ENCODE measurements at places on chromosomes 1 and 21.
A peak's percentile ranks its signal among the peaks of the same experiment; 100 is the strongest.

DNA sequence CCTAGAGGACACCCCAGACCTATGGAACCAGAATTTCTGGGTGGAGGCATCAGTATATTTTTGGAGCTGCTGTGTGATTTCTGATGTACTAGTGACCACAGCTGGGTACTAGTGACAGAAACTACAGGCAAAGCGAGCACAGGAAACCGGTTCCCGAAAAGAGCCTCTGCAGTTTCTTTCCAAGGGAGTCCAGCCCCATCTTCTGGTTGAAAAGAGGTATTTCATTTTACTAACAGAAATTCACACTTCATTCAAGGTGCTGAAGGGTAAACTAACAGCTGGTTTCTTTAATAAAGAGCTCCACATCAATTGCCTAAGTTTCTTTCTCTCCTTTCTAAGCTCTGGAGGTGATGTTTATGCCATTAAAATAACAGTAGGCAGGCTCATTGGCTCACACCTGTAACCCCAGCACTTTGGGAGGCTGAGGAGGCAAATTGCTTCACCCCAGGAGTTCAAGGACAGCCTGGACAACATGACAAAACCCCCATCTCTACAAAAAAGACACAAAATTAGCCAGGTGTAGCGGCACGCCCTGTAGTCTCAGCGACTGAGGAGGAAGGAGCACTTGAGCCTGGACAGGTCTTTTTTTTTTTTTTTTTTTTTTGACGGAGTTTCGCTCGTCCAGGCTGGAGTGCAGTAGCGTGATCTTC is 22.0 kb downstream of the THAP3 start:
- DNase-seq: peak; percentile 26

- no peak for DNase-seq
These were observed 50.1 kb upstream of the ECE1 start for GRCh38 chr1:21340230-21340945.

DNA sequence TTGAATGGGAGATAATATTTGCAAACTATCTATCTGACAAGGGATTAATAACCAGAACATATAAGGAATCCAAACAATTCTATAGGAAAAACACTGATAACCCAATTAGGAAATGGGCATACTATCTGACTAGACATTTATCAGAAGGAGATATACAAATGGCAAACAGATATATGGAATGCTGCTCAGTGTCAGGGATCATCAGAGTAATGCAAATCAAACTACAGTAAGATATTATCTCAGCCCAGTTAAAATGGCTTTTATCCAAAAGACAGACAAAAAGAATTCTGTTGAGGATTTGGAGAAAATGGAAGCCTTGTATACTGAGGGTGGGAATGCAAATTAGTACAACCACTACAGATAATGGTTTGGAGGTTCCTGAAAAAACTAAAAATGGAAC is 758.0 kb upstream of the B3GALT2 start:
- DNase-seq: peak; percentile 68

GRCh38 chr21:42097860-42098454 is 26.8 kb downstream of the UMODL1 start:
- peak; percentile 95 for DNase-seq

DNA sequence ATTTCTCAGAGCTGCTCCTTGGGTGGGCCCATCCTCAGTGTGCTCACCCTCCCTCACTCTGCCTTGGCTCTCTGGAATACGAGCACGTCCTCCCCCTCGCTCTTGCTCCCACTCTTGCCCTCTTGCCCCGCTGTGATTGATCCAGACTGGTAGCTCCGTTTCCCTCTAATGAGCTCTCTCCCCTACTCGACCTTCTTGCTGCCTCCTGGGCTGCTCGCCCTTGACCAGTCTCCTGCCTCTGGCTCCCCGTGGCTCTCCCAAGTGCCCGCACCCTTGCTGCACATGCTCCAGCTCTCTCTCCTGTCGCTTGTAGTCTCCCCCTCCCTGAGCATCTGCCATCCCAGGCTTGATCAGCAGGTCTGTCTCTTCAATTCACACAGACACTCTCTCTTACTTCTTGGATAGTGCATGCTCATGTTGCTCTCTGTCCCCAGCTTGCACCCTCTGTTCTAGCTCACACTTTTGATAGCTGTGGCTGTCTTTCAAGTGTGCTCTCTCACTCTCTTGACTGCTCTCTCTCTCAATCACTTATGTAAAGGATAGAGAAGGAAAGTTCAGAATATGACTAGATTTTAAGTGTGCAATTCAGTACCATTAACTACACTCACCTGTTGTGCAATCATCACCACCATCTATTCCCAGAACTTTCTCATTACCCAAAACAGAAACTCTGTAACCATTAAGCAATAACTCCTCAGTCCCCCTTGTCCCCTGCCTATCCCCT is 51.1 kb downstream of the PHC2 start:
- no peak for DNase-seq

DNA sequence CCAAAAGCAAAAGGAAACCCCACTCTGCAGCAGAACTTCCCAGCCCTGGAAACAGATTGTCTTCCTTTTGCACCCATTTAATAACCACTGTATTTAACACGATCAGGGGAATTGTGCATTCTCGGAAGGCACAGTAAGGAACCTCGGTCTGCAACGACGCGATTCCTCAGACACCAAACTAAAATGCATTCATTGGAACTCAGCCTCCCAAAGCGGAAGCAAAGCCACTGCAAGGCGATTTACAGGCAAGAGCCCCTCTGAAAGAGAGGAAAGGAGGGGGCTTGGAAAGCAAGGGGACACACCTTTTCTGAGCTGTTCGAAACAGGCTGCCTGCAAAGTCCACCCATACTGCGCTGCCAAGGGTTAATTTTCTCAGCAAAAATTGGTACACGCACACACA is 297.7 kb downstream of the OMA1 start:
- DNase-seq: no peak

DNA sequence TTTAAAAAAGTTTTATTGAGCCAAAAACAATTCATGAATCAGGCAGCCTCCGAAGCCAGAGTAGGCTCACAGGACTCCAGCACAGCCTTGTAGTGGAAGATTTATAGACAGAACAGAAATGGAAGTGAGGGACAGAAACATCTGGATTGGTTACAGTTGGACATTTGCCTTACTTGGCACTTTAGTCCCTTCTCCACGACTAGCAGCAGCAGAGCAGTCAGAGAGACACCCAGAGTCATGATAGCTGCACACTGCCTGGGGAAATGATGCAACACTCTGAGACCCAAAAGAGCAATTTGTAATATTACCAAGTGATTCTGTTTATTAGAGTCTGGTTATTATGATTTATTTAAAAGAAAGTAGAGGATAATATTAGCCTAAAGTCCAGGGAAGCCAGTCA is 72.2 kb upstream of the KRTAP11-1 start:
- DNase-seq: no peak

GRCh38 chr1:7263021-7263960 is 478.0 kb downstream of the CAMTA1 start:
- no peak for DNase-seq

DNA sequence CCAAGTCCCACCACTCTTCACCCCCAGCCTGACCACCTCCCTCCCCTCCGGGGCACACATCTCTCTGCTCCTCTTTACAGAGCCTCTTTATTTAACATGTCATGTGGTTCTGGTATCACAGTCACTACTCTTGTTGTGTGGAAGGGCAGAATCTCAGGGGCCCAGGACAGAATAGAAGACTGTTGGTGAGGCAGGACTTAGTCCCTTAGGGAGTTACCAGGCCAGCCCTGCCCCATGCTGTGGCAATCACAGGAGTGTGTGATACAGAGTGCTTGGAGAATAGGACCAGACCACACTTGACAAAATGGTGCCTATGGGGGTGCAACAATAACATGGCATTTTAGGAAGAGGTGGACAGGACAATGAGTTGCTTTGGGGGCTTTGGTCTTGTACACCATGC is 43.0 kb upstream of the CRNN start:
- DNase-seq: peak; percentile 46

DNA sequence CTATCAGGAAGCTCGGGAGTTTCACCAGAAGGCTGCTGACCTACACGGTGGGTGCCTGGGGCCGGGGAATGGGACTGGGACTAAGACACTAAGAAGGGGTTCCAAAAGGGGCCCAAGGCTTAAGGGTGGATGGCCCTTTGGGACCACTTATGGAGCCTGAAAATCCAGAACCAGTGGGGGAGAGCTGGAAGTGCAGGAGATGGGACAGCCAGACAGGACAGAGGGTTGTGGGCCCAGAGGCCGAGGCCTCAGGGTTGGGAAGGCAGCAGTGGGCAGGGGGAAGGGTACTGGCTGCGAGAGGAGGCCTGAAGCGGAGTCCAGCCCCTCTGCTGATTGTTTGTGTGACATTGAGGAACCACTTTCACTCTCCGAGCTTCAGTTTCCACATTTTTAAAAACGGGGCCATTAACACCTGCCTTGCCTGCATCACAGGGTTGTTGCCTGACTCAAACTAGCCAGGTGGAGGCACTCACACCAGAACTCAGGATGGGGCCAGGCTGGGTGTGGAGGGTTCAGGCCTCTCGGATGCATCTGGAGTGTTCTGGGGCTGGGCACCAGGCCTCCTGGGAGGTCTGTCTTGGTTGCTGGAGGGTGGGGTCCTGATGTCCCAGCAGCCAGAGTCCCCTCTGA is 3.0 kb downstream of the TTC24 start:
- DNase-seq: no peak

DNA sequence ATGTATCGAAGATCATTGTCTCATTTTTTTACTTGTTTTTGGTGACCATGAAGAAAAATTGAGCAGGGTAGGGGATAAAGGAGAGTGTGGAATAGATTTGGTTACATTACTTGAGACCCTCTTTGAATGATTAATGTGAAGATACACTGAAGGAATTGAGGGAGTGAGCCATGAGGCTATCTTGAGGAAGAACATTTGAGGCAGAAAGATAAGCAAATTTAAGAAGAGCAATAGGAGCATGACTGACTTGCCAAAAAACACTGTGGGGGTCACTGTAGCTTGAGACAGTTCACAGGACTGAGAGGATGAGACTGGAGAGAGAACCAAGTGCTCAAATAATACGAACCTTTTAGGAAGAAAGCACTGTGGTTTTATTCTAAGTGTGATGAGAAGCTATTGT is 43.1 kb upstream of the PTPRC start:
- no peak for DNase-seq

DNA sequence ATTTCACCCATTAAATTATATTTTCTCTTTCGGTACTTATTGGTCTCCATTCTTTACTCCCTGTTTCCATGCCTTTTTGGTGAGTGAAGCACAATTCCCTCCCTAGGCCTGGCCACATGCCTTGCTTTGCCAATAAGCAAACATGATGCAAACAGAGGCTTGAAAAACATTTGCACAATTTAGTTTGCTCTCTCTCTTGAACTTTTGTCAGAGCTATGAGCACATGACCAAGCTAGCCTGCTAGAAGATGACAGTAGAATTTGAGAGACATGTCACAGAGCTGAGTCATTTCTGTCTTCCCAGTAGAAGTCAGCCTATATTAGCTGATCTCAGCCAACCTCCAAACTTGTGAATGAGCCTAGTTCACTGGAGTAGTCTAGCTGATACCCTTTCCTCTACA is 24.6 kb downstream of the ANGPTL3 start:
- peak; percentile 87 for DNase-seq

- DNase-seq: peak; percentile 37
These were observed 110.4 kb downstream of the SYT2 start for GRCh38 chr1:202599669-202600431.

DNA sequence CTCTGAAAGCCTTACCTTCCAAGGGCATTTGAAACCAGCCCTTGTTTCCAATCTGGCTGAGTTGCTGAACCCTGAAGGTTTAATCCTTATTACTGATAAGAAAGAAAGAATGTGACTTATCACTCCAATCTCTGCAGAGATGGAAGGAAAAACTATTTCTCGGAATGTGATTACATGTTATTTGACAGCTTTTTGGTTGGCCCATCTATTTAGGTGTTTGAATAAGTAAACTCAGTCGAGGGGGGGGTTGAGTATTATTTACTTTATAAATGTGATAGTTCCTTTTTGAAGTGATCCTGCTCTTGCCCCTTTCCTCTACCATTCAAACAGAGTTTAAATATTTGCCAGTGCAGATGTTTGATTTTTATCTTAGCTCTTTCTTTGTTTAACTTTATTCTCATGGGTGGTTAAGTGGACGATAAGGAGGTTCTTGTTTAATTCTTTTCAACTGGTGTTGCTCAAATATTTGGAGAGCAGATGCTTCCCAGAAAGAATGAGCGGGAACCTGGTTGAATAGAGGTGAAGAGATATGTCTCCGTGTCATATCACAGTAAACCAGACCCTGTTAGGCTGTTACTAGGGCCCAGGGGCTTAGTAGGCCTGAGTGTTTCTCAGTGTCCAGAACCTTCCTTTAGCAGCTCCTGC is 126.1 kb downstream of the CACHD1 start:
- no peak for DNase-seq

DNA sequence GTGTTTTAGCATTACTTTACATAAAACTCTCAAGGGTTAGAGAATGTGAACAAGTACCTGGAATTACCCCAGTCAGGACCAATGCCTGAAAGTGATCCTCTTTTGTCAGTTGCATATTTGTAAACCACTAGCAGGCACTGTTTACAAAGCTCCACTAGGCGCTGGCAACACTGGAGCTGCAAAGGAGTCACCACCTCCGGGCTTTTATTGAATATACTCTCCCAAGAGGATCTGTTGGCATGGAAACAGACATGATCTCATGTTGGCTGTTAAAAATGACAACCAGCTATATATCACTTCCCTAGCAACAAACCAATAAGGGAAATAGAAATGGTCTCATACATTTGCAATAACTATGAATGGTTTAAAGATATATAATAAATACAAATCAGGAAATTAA is 116.0 kb downstream of the TTLL7 start:
- no peak for DNase-seq
